ENCODE measurements at places on chromosomes 4 and X.

DNA sequence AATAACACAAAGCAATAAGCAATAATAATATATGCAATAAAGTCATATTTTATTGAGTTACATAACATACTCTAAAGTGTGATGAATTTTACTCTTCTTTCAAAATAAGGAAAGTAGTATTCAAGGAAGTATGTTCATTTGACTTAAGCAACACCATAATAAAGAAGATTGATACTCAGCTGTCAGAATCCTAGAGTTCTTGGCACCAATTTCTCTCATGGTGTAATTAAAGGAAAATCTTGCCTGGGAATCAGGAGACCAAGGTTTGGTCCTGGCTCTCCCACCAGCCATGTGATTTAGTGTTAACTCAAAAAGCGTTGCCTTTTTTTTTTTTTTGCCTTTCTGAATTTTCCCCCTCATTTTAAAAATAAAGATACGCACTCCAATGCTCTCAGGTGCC, 17.1 kb downstream of the MYOZ2 start:
- no peak for DNase-seq

GRCh38 chr4:159002950-159003349, 99.9 kb upstream of the RAPGEF2 start:
- DNase-seq = no peak

GRCh38 chrX:68488657-68489056, 10.2 kb upstream of the YIPF6 start:
- no peak for DNase-seq

DNA sequence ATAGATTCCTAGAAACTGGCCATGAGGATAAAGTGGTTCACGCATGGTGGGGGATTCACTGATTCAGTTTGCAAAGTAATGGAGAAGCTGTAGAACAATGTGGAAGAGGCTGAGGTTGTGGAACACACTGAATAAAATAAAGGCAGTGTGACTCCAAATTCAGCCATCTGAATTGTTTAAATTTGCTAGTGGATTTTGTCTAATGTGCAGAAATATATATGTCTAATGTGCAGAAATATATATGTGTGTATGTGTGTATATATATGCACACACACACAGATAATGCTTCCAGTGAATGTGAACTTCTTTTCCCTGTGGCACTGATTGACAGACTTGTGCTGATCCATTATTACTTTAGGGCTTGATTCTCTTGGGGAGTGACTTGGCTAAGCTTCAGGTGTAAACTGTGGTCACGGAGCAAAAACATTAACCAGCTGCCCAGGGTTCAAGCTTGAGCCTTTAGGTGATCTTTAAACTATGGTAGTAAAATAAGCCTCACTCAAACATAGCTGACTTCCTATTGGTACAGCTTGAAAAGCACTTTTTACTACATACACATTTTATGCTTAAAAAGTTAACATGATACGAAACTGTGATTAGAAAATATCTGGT, 3.5 kb downstream of the STBD1 start:
- DNase-seq = no peak

GRCh38 chr4:1201851-1202525, 29.6 kb upstream of the SPON2 start:
- DNase-seq = peak; percentile 71

- no peak for DNase-seq
These were observed 2532.5 kb downstream of the ARAP2 start for GRCh38 chr4:33711826-33712225.

GRCh38 chr4:78532046-78532445, 19.5 kb upstream of the ANXA3 start:
- DNase-seq = no peak

DNA sequence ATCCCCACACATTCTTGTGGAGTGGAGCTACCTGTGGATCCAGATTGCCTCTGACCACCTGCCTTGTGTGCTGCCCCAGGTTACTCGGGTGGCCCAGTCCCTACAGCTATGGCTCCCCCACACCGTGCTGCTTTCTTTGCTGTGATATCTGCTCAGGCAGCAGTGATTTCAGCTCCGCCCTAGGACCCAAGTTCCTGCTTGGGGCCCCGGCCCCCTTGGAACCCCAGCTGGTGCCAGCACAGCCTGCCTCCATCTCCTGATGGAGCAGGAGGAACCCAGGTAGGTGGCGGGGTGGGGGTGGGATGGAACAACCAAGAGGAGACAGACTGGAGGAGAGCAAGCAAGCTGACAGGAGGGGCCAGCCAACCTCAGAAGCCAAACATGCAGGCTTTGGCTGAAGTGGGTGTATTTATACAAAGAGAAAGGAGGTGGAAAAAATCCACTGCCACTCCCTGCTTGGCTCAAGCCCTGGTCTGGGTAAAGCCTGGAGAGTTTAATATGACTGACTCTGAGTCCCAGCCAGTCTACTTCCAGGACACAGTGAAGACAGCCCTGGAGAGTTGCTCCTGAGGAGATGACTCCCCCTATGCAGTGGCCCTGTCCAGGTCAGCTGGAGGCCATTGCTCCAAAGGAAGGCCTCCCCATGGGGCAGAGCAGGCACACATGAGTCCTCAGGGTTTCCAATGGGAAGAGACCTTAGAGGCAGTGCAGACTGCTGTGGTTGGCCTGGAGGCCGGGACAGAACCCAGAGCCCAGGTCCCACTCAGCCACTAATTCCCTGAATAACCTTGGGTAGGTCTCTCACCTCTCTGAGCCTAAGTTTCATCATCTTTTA, 197.1 kb upstream of the MAMLD1 start:
- no peak for DNase-seq

GRCh38 chr4:74770226-74770910, 24.0 kb downstream of the BTC start:
- DNase-seq = no peak

GRCh38 chrX:1521459-1521956, 15.5 kb downstream of the P2RY8 start:
- DNase-seq = no peak

GRCh38 chrX:84336646-84337045, 148.6 kb upstream of the RPS6KA6 start:
- no peak for DNase-seq

GRCh38 chr4:83831588-83831987, 295.7 kb downstream of the GPAT3 start:
- DNase-seq = no peak

- DNase-seq = no peak
These were observed 386.2 kb downstream of the RAB28 start for GRCh38 chr4:13097971-13098370.

DNA sequence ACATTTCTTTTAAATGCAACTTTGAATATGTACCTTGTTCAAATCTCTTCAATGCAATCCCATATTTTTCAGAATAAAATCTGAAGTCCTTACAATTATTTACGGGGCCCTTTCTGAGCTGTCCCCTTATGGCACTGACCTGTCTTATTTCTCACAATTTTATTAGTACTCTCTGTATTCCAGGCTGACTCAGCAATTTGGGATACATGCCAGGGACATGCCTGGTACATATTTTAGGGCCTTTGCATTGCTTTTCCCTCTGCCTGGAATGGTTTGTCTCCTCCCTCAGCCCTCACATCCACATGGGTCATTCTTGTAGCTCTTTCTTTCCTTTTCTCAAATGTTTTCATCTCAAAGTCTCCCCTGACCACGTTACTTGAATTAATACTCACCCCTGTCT, 172.2 kb upstream of the TECRL start:
- DNase-seq = no peak

DNA sequence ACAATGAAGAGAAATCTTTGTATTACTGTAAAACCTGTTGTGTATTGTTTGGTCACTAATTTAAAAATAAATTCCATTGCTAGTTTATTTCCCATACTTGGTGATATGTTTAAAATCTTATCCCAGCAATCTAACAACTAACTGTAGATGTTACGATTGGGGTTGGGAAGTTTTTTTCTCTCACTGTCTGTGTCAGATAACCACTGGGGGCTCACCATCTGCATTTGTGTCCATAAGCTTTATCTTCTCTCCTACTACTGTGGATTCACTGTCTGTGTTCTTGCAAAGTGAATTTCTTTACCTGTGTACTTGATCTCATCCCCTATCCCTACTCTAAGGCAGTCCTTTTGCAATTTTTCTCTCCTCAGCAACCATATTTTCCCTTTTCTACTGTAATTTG, 81.3 kb downstream of the STIM2 start:
- no peak for DNase-seq

DNA sequence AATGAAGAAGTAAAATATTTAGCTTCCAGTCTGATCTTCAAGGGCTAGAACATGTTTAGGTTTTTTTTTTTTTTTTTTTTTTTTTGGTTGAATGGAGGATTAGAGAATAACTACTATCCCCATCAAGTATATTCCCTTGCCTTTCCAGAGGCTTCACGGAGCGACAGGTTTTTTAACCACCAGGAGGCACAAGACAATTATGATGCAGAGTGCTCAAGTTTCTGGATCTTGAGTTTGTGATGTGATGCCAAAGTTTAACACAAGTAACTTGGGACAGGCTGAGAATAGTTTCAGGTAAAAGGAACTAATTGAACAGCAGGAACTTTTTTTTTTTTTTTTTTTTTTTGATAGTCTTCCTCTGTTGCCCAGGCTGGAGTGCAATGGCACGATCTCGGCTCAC, 30.3 kb downstream of the CCNI start:
- no peak for DNase-seq

- peak; percentile 69 for DNase-seq
These were observed 51.2 kb upstream of the CHRNA9 start for GRCh38 chr4:40283968-40284367.

GRCh38 chr4:79987401-79987800, 85.6 kb downstream of the ANTXR2 start:
- no peak for DNase-seq

GRCh38 chr4:127506283-127506682, 126.5 kb upstream of the INTU start:
- no peak for DNase-seq

Data from stimulated activated CD8-positive, alpha-beta memory T cell treated with anti-CD3 and anti-CD28 coated beads, Interleukin-2, amount 100 ng/mL, for 1 hour (primary cell).